ENCODE measurements at places on chromosomes 16 and 17.

- DNase-seq = no peak
These were observed 9.9 kb downstream of the CLEC19A start for GRCh38 chr16:19295393-19295792.

DNA sequence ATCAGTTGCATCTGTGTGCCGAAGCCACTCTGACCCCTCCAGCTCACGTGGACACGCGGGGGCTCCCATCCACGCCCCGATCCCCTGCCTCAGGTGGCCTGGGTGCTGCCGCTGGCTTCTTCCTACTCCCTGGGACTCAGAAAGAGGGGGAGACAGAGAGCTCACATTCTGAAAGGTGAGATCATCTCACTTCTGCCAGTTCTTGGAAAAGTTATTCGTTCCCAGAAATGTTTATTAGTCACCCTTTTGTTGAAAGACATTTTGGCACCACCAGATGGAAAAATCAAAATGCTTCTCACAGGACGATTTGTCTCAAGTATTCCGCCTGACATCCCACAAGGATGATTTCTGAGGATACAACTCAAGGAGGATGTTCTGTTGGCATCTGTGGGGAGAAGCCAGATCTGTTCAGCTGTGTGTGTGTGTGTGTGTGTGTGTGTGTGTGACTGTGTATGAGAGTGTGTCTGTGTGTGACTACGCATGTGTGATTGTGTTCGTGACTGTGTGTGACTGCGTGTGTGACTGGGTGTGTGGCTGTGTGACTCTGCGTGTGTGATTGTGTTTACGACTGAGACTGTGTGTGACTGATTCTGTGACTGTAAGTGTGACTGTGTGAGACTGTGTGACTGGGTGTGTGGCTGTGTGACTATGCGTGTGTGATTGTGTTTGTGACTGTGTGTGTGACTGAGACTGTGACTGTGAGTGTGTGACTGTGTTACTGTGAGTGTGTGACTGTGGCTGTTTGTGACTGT, 207.3 kb downstream of the NTN1 start:
- no peak for DNase-seq

DNA sequence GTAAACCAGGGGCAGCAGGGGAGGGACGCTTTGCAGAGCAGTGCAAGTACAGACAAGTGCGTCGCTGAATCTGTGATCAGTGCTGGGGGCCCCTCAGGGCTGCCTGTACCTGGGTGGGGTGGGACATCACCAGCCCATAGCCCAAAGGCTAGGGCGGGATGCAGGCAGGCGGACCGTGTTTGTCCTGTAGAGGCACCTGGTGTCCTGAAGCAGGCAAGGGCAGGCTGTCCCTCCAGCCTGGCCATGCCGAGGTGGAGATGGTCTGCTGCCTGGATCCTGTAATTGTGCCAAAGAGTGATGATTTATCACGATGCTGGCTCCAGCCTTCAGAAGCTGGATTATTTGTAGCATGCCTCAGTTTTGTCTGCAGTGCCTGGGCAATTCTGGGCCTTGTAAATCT, 137.9 kb upstream of the GSE1 start:
- DNase-seq = no peak

- DNase-seq = no peak
These were observed 14.3 kb downstream of the NME2 start for GRCh38 chr17:51180486-51180885.

- DNase-seq = no peak
These were observed 112.1 kb downstream of the C16orf78 start for GRCh38 chr16:49485663-49486062.

GRCh38 chr17:62708587-62708986, 81.1 kb downstream of the MRC2 start:
- no peak for DNase-seq

- DNase-seq = no peak
These were observed 281.0 kb downstream of the FTO start for GRCh38 chr16:53984936-53985335.

GRCh38 chr17:74451557-74451956, 14.9 kb upstream of the CD300A start:
- DNase-seq = no peak

- no peak for DNase-seq
These were observed 1.5 kb upstream of the CMIP start for GRCh38 chr16:81442916-81443687.

GRCh38 chr17:46764709-46765401, 53.6 kb downstream of the WNT3 start:
- DNase-seq = no peak

DNA sequence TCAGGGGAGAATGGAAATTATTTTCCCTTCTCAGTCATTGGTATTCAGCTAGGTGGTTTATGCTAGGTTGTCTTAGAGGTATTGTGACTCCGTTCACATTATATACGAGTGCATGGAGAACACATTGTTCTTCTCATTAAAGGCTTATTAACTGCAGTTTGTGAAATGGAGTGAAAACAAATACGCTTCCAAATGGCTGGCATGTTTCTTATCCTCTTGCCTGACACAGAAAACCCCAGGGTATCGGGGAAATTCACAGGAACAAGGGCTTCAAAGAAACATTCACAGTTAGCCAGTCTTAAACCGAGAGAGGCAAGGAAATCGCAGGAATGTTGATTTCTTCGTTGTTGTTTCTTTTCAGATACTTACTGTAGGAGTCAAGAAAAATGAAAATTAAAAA, 1047.9 kb upstream of the RBFOX1 start:
- no peak for DNase-seq

GRCh38 chr17:68359791-68360535, 68.7 kb downstream of the ARSG start:
- no peak for DNase-seq

- DNase-seq = no peak
These were observed 131.5 kb upstream of the TNRC6C start for GRCh38 chr17:77827039-77827438.

DNA sequence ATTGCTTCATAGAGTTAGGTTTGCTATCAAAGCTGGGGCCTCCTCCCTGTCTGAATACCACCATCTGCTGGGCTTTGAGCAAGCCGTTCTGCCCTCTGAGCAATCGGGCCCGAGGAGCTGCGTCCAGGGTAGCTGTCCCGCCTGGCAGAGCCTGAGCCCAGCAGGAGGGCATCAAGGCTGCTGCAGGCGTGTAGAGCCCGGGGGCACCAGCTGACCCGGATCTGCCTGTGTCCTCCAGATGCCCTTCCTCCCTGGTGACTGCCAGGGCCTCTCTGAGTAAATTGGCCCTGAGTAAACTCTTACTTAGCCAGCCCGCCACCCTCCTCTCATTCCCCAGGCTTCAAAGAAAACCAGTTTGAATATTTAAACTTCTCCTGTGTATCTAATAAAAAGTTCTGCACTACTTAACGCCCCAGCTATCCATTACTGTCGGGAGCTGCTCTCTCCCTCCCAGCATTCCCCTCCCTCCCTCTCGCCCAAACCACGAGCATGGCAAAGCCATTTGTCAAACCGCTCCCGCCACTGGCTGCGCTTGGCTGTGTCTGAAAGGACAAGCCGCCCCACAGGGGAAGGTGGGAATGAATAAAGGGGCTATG, 16.4 kb downstream of the CDK5RAP3 start:
- no peak for DNase-seq

DNA sequence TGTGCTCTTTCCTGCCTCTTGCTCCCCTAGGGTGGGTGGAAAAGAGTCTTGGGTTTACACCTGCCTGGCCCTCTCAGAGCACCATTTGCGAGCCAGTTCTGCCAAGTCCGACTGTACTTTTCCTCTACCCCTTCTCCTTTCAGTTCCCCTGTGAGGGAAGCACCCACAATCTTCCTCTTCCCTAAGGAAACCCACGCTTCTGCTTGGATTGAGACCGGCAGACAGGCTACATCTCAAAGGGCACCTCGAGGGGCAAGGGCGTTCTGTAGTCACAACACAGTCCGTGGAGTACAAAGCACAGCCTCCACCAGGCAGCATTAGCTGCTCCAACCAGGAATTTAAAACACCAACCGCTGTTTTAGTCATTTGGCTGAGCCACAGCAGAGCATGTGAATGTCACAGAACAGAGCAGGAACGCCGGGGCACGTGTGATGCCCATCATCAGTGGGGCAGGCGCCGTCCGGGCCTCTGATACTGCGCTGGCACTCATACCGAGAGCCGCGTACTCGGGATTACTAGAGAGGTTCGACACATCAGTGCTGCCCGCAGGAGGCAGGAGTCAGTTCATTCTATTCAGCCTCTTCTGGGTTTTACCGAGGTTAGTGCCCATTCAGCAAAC, 13.7 kb upstream of the MNT start:
- no peak for DNase-seq

- DNase-seq = no peak
These were observed 188.5 kb upstream of the C17orf78 start for GRCh38 chr17:37187262-37187661.

GRCh38 chr16:80803339-80804055, 901 bp downstream of the CDYL2 start:
- DNase-seq = peak; percentile 68

DNA sequence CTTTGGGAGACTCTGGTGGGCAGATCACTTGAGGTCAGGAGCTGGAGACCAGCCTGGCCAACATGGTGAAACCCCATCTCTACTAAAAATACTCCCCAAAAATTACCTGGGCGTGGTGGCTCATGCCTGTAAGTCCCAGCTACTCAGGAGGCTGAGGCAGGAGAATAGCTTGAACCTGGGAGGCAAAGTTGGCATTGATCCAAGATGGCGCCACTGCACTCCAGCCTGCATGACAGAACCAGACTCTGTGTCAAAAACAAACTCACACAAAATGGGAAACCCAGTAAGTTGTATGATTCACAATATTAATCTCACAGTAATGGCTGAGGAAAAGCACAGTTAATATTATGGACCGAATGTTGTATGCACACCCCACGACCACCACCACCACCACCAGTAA, 24.3 kb downstream of the WSB1 start:
- DNase-seq = no peak

DNA sequence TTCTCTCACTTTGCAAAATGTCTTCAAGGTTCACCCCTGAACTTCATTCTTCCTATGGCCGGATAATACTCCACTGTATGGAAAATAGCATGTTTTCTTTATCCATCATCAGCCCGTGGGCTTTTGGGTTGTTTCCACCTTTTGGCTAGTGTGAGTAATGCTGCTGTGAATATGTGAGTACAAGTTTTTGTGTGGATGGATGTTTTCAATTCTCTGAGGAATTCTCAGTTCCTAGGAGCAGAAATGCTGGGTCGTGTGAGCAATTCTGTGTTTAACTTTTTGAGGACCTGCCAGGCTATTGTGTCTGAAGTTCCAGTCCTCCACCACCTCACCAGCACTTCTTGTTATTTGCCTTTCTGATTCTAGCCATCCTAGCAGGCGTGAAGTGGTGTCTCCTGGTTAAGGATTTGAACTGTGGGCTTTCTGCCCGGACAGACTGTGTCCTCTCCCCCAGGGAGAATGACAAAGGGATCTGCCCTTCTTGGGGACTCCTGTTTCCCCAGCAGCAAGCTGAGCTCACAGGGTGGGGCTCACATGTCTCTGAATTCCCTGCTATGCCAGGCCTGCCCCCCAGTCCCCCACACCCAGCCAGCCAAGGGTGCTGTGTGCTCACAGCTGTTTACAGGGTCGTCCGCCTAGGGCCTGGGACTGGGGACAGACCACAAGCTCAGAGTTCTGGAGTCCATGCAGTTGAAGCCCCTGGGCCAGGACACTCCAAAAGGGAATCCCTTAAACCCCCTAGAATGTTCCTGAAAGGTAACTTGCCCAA, 92.2 kb upstream of the CIBAR2 start:
- no peak for DNase-seq

- DNase-seq = peak; percentile 67
These were observed 2.0 kb downstream of the HAS3 start for GRCh38 chr16:69107316-69107962.

GRCh38 chr17:68122587-68122986, 87.1 kb downstream of the KPNA2 start:
- no peak for DNase-seq

DNA sequence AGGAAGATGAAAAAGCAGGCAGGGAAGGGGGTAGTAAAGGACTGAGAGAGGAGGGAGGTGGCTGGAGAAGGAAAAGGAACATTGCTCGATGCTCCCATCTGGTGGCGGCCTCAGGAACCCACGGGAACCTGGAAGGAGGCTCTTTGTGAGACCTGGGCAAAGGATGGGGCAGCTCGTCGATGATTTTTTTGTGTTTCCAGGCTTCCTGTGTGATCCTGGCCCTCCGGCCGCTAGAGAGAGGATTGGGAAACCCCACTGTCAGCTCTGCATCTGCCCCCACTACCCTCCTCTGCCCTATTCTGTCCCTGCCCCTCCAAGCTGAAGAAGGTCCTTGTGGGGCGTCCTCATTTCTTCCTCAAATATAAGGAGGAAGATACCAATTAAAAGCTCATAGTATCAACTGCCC, 6.6 kb downstream of the WFIKKN2 start:
- peak; percentile 85 for DNase-seq

DNA sequence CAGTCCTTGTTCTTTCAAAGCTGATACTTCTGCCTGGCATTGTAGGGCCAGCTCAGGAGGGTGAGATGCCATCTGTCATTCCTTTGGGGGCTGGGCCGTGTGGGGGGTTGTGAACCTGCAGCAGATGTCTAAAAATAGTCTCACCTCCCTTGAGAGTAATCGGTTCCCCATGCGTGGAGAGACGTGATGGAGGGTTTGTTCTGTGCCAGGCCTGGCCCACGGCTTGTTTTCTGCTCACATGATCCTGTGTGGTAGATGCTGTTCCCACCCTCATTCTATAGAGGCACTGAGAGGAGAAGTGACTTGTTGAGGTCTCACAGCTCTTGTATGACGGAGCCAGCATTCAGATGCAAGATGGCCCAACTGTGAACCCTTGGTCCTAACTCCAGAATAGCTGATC, 4.6 kb downstream of the IRF8 start:
- DNase-seq = peak; percentile 88

GRCh38 chr17:2801841-2802240, 5.6 kb downstream of the RAP1GAP2 start:
- DNase-seq = no peak

DNA sequence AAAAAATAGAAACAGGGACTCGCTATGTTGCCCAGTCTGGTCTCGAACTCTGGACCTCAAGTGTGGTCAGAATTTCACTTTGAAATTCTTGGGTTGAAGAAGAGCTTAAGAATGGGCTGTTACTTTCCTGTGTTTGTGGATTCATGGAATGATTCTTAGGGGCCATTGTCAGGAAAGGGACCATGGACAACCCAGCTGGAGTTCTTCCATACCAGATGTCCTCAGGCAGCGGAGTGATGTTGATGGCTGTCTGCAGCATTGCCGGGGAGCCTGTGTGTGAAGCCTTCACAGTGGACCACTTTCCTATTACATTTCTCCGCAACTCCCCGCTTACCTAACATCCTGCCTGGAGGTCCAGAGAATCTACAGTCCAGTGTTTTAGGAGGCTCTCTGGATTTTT, 145.9 kb downstream of the CLEC16A start:
- no peak for DNase-seq

- no peak for DNase-seq
These were observed 42.8 kb downstream of the NOG start for GRCh38 chr17:56636265-56636664.

GRCh38 chr17:77571155-77571981, 387.1 kb upstream of the TNRC6C start:
- no peak for DNase-seq

DNA sequence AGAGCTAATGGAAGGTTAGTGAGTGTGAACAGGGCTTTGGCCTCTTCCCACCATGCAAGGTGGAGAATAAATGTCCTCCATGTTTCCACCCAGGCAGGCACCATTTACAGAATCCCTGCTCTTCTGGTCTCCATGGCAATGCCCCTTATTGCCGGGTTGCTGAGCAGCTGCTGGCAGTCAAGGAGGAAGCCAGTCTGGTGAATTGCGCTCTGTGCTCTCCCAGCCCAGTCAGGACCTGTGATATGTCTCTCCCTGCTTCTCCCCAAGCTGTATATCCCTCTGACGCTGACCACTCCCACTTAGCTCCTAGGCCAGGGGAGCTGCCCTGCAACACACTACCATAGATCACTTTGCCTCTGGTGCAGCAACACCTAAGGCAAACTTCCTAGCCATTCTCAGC, 402.1 kb upstream of the ERCC4 start:
- no peak for DNase-seq

- DNase-seq = no peak
These were observed 95.0 kb downstream of the RPTOR start for GRCh38 chr17:80639658-80640057.

Data from Peyer's patch (tissue), 4 donors.